Esophagus mucosa (tissue), 1 donor: ENCODE measurements at places on chromosomes 11 and 22.

GRCh38 chr22:20585639-20586402 is 78.4 kb downstream of the MED15 start:
- peak; percentile 68 for ATAC-seq

DNA sequence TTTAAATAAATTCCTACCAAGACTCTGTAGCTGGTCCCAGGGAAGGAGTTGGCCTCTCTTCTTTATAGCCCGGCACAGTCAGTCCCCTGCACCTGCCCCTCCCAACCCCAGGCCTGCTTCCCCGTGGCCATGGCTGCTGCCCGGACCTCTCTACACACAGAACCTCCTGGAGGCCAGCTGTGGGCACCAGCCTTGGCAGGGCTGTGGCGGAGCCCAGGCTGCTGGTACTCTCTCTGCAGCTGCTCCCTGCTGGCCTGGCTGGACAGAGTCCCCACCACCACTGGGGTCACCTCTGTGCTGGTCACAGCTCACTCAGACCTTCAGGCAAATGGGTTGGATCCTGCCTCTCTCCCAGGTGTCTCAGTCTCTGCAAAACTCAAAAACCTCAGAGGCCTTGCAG is 69.3 kb downstream of the LRP5 start:
- ATAC-seq = no peak

DNA sequence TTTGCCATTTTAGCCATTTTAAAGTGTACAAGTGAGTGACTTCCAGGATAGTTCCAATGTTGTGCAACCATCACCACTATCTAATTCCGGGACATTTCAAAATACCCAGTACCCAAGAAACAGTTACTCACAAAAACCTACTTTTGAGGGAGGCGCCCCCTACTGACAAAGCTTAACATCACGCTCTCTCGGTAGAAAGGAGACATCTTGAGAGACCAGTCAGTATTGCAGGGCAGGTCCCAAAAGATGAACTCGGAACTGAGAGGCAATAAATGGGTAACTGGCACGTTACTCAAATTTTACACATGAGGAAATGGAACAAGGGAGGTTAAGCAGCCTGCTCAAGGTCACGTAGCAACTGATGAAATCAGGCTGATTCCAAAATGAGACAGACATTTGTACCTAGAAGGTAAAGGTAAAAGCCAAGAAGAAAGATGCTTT is 50.0 kb upstream of the POU2AF1 start:
- peak; percentile 63 for ATAC-seq

DNA sequence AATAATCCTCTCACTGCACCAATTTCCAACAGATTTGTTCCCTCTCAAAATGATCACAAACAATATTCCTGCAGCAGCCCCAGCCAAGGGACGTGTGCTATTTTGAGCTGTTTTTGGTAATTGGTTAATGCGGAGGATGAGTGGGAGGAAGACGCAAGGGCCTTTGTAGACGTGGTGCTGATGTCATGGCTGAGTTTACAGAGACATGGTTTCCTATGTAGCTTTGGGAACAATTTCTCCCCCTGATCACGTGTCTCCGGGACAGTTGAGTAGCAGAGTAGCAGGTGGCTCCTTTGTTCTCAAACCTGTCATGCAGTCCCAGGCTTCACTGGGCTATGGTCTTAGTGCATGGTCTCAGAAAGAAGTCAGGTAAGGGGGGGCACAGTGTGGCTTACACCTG is 183.2 kb upstream of the NECTIN1 start:
- no peak for ATAC-seq

DNA sequence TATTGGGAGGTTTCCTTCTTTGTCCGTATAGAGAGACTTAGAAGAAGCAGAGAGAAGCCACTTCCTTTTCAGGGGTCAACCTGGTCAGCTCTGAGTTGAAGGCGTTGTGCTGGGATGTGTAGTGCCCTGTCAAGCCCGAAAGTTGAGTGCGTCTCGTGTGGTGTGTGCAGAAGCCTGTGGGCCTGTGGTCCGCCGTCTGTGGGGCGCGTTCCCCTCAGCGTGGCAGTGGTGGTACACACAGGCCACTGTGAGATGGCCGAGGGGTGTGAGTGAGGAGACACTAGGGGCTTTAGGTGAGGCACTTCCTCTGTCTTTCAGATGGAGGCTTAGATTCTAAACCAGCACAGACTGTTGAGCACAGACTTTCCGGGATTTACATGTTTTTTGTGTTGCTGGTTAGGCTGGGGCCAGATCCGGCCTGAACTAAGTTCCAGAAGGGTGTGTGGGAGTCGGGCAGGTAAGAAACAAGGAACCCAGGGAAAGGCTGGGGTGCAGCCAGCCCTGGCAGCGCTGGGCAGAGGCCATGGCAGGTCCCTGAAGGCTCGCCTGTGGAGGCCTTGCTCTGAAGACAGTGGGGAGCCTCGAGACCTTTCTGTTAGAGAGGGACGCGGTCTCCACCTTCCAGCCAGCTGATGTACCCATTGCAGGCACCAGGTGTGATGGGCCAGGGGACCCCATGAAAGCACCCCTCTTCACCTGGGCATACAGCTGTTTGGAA is 194.2 kb downstream of the TBC1D22A start:
- ATAC-seq = no peak

DNA sequence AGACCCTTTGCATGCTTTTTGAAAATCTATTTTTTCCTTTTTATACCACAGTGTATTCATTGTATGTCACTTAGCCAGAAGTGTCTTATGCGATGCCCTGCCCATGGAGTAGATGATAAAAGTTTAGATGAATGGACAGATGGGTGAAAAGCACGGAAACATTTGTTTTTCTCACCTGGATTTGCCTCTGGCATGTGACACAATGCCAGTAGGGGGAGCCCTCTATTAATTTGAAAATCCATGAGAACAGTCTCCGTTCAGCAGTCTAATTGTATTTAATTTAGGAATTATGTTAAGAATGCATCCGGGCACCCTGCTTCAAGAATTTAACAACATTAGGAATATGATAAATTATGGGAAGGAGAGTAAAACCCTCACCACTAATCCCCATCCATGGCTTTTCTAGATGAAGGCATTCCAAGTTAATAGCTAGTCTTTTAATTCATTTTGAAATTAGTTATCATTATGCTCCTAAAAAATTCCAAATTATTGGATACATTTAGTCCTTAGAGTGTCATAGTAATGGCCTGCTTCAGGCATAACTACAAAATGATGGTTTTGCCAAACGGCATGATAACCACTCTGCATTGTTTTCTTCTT is 55.3 kb upstream of the ALKBH3 start:
- ATAC-seq = peak; percentile 37

GRCh38 chr11:74070723-74071492 is 62.0 kb upstream of the UCP3 start:
- ATAC-seq = peak; percentile 66

GRCh38 chr11:117869604-117870003 is 6.9 kb downstream of the FXYD6 start:
- no peak for ATAC-seq

GRCh38 chr22:24901448-24901847 is 45.0 kb downstream of the LHFPL7 start:
- ATAC-seq = no peak

GRCh38 chr22:48678171-48679135 is 1149.2 kb downstream of the BRD1 start:
- ATAC-seq = no peak

GRCh38 chr11:12134236-12134585 is 23.8 kb downstream of the MICAL2 start:
- no peak for ATAC-seq

DNA sequence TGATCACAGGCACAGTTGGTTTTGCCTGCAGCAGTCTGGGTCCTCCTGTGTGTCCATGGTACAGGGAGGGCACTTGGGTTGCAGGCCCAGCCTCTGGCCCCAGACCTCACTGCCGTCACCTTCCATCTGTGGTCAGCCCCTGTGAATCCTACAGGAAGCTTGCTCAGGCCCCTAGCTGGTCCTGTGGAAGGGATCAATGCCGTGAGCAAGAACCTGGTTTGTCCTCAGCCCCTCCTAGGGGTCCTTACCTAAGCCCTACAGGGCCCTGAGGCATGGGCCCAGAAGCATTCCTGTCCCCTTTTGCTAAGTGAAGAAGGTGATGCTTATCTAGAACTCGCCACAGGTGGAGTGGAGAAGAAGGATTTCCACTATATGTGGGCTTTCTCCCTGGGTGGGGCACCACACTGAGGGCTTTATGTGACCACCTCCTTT is 29.9 kb downstream of the MED15 start:
- no peak for ATAC-seq

DNA sequence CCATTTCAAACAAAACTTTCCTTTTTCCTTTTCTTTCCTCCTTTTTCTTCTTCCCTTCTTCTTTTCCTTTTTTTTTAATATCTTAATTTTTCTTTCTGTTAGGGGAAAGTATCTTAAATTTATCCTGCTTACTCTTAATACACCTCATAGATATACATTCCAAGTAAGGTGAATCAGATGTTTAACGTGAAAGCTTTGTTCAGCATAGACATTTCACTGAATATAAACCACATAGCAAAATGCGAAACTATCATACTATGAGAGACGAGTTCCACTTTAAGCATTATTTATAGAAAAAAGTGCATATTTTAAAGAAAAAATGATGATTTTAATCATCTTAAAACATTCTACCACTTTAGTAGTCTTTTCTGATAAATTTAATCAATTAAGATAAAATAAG is 137.8 kb upstream of the MTMR2 start:
- no peak for ATAC-seq

DNA sequence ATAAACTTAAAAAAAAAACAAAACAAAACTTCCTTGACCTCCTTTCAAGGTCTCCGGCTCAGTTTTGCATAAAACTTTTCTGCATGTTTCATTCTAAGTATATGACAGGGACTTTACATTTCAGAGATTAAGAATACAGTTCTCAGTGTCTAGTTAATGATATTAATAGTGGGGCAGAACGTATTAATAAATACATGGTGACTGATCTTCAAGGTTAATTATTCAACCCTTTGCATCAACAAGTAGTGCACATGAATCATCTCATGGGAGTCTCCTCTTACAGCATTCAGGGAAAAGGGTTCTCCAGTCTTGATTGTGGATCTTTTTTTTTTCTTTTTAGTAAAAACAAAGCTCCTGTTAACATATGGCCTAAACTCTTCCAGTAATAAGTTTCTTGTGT is 146.8 kb downstream of the KIRREL3 start:
- no peak for ATAC-seq

DNA sequence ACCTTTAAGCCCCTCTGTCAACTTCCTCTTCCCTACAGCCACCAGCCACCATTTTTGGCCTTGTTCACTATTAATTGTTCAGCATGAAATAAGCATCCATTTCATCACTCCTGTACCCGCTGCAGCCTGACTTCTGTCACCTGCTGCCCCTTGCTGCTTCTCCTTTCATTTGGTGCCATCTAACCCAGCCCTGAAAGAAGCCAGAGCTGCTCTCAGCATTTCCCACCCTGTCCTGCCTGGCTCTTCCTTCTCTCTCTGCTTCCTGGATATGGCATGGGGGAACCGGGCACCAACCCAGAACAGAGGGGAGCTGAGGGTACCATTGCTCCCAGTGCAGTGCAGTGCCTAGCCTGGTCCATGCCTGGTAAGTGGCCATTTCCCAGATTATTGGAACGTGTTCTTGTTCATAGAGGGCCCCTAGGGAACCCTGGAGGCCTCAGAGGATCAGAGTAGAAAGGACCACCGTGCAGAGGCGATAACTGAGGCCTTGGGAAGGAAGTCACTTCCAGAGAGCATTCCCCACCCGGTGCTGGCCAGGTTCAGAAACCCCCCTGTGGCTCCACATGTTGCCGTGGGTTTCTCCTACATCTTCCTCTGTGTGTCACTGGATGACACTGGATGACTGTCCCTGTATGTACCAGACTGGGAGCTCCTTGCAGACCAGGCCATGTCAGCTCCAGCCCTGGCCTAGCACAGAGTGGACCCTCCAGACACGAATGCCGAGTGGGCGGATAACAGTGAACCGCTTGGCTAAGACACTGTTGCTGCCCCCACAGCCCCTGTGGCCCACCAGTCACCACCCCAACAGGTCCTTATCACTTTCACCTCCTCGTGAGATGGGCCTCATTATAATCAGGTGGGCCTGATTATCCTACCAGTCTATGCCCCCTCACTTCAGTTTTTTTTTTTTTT is 4.7 kb downstream of the YDJC start:
- no peak for ATAC-seq

DNA sequence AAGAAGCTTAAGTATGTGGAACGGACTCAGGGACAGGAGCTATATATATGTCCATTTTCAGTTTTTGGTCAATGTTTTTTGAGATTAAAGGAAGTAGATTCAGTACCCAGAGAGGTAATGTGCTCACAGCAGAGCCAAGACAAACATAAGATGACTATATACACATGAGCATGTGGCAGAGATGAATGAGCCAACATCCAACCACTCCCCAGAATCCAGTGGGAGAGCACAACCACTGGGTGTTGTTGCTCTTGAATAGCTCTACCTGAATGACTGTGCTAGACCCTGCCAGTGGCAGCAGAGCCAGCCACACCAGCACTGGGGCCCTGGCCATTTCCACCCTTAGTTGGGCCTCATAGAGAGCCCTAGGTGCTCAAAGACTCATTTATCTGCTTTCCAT is 10.7 kb upstream of the SYTL2 start:
- ATAC-seq = peak; percentile 87

DNA sequence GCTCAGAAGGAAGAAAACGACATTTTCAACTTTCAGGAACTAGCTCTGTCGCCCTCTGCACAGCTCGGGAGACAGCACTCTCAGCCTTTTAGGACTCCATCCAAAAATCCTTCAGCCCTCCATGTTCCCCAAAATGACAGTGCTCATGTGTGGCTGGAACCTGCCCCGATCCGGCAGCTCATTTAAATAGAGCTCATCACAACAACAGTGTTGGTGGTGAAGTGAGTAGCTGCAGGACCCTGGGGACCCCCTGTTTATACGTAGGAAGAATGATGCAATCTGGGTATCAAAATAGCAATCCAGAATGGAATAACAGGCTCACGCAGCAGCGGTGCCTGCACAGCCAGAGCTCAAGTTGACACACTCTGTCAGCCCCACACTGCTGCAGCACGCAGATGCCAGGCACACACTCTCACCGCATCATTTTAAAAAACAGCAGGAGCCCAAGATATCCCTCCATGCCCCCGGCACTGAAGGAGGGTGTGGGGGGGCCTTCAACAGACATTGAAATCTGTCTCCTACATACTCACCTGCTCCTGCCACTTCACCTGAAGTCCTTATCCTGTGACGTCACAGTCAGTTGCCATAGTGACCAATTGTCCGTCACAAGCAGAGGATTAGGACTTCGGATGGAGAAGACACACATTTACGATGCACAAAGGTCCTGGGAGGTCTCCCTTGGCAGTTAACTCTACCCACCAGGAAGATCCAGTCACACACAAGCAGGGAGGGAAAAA is 24.0 kb downstream of the TRIM66 start:
- no peak for ATAC-seq

GRCh38 chr22:33076343-33076742 is 18.2 kb upstream of the SYN3 start:
- ATAC-seq = no peak

- peak; percentile 1 for ATAC-seq
Observed at GRCh38 chr22:50443801-50444625, 30.8 kb downstream of the SBF1 start.

DNA sequence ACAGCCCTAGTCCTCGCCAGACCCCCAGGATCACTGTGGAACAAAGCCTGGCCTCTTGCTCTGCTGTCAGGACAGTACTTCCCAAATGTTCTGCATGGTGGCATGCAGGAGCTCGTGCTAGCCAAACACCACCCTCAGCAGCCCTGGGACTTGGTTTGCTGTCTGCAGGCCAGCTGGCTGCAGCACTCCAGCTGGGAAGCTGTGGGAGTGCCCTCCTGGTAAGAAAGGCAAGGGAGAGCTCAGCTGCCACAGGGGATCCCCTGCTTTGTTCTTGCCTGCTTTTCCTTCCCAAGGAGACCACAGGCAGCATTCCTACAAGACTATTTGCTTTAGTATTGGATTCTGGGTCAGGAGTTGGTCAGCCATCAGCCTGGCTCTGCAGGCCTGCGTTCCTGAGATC is 27.9 kb downstream of the TCIRG1 start:
- ATAC-seq = no peak
